ENCODE measurements at places on chromosomes 4 and X. TPM values are rescaled to one million over a fixed set of nuclear protein-coding genes. Genes with fewer than 3 reads are reported as not detected.

DNA sequence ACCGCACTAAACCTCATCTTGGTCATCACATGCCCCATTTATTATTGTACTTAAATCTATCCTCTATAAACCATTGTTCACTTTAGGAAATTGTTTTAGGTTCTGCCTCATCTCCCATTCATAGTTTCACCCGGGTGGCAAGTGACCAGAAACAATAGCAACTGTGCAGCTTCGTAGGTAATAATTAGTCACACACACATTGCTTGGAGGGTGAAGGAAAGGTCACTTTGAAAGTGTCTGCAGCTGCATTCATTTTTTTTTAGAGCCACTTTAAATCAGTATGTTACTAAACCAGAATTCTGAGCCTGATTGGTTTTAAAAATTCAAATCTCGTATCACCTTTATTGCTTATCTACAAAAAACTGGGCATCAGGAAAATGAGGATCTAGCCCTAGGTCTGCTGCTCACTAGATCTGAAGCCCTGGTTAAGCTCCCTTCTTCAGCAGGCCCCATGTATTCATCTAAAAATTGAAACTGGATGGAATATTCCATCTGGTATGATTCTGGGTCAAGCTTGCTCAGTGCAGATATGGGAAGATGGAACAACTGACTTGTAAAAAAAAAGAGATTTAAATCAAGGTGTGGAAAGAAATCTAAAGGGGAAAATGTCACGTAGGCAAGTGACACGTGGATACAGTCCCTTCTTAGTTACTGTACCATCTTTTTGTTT is 62.4 kb downstream of the LIMCH1 start:
- no peak for DNase-seq

- peak; percentile 84 for DNase-seq
These were observed at the start of gene GPC3 for GRCh38 chrX:133985164-133985966. Gene GPC3, minus strand, starts transcription at chrX:133985594.

DNA sequence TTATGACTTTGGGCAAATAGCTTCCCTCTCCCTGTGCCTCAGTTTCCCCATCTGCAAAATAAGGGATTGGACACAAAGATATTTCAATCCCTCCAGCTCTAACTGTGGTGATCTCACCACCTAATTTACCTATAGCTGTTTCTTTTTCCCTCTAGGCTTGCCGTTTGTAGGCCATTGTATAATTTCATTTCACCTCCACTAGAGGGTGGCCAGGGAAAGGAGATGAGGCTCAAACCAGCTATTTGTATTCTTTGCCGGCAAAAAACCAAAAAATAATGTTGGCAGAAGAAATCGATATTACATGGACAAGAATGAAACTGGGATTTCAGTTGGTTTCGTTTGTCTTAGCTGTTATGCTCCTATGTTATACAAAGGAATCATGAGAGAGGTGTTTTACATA is 36.1 kb upstream of the DOCK11 start:
- no peak for DNase-seq

DNA sequence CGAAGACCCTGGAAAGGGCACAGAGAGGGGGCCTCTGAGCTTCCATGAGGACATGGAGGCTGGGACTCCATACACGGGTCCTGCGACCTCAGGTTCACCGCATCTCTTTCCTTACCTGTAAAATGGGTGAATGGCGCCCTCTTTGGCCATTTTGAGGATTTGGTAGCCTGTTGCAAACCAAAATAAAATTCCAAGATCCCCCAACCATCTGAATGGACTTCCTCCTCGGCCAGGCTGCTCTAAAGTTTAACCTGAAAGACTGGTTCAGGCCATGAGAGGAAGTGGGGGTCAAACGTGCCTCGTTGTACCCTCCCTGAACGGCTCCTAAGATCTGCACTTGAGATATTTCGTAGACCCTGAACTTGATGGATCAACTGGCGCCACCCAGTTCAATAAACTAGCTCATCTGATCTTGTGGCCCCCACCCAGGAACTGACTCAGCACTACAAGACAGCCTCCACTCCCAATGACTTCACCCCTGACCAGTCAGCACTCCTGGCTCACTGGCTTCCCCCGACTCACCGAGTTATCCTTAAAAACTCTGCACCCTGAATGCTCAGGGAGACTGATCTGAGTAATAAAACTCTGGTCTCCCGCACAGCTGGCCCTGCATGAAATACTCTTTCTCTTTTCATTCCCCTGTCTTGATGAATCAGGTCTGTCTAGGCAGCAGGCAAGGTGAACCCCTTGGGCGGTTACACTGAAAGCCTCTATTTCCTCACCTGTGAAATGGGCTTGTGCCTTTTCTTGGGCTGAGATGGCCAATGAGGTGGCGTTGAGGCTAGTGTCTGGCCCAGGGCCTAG is 32.9 kb upstream of the GPR78 start:
- DNase-seq, result no peak

GRCh38 chrX:103782640-103783039 is 6.0 kb downstream of the PLP1 start:
- DNase-seq, result no peak

DNA sequence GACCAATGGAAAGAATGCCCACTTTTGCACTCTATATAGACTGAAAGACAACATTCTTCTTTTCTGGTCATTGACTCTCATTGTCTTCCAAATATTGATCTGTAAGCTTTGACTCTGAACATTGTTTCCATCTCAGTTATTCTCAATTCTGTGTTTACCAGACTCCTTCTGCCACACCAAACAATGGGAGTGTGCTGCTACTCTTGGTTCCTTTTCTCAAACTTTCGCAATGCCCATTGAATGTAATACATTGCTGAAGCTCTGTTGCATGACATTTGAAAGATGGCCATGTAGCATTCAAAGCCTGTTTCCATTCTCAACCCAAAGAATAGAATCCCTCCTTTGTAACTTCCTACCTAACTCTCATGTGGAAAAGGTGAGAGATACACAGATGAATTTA is 136.2 kb downstream of the BTC start:
- no peak for DNase-seq

Gene SLITRK4
- total RNA-seq, result 0.71 TPM

Gene CABS1
- 0.19 TPM for total RNA-seq

Gene GUCY1A1
- total RNA-seq, result 6.2 TPM

Gene VCX2
- not detected for total RNA-seq

Gene TMSB15B
- 23.0 TPM for total RNA-seq
